ENCODE measurements at places on chromosomes 11 and 22. TPM values are rescaled to one million over a fixed set of nuclear protein-coding genes. Genes with fewer than 3 reads are reported as not detected.

DNA sequence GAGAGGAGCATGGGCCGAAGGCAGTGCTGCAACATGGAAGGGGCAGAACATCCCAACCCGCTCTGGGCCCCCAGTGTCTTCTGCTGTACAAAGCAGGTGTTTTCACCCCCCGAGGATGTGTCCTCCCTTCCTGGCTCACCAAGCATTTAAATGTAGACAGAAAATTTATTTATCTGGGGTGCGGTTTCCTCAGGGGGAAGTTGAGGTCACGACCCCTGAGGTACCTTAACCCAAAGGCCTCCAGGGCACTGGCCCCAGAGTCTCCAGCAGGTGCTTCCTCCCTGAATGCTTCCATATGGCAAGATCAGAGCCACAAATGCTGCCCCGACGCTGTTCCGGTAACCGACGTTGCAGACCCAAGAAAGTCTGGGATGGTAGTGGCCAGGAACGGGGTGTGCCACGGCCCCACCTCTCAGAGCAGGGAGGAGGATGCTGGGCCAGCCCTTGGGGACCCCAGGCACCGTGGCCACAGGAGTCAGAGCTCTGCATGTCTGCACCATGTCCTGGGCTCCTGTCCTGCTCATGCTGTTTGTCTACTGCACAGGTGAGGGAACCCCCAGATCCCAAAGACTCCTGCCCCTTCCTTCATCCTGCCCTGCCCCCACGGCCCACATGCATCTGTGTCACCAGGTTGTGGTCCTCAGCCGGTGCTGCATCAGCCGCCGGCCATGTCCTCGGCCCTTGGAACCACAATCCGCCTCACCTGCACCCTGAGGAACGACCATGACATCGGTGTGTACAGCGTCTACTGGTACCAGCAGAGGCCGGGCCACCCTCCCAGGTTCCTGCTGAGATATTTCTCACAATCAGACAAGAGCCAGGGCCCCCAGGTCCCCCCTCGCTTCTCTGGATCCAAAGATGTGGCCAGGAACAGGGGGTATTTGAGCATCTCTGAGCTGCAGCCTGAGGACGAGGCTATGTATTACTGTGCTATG is at the start of gene VPREB1:
VPREB1 (plus strand) TSS at position 471 of the 935 bp plus-strand sequence; CDS start at position 499, 28 bp downstream.
- H3K4me3 ChIP-seq = no peak within 1 kb of the TSS
- no peaks in the 10 kb centered on the region for H3K4me1 ChIP-seq
- peaks cover 93% of the 10 kb centered on the region for H3K27me3 ChIP-seq
- DNase-seq = no peak
- H3K36me3 ChIP-seq = no peaks in the 10 kb centered on the region
- no peak within 1 kb of the TSS for H3K27ac ChIP-seq

GRCh38 chr22:44353041-44353440 is 40.3 kb upstream of the SHISAL1 start:
- H3K27me3 ChIP-seq = peaks cover 4% of the 10 kb centered on the region
- H3K4me1 ChIP-seq = peaks cover 2% of the 10 kb centered on the region
- H3K36me3 ChIP-seq = no peaks in the 10 kb centered on the region

GRCh38 chr11:7167976-7168740 is 79.4 kb downstream of the RBMXL2 start:
- no peak overlapping the region for H3K27ac ChIP-seq
- H3K36me3 ChIP-seq = no peaks in the 10 kb centered on the region
- no peak for DNase-seq
- no peaks in the 10 kb centered on the region for H3K4me1 ChIP-seq
- no peaks in the 10 kb centered on the region for H3K27me3 ChIP-seq
- H3K4me3 ChIP-seq = no peak overlapping the region

DNA sequence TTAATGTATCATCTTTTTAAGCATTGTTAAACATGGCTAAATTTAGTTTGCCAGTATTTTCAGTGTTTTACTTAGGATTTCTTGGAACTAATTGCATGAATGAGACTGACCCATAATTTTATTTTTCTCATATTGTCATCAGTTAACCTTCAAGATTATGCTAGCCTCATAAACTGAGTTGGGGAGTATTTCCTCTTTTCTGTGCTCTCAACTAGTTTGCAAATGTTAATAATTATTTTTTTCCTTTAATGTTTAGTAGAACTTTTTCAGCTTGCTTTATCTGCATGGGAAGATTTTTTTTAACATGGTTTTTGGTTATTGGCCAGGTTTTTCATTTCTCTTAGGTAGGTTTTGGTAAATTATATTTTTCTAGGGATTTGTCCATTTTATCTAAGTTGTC is 235.4 kb upstream of the SESN3 start:
- no peaks in the 10 kb centered on the region for H3K36me3 ChIP-seq
- H3K4me3 ChIP-seq = no peak overlapping the region
- H3K27ac ChIP-seq = no peak overlapping the region
- no peak for DNase-seq
- no peaks in the 10 kb centered on the region for H3K4me1 ChIP-seq
- no peaks in the 10 kb centered on the region for H3K27me3 ChIP-seq

The RASSF10 gene
- total RNA-seq = 6.0 TPM

DNA sequence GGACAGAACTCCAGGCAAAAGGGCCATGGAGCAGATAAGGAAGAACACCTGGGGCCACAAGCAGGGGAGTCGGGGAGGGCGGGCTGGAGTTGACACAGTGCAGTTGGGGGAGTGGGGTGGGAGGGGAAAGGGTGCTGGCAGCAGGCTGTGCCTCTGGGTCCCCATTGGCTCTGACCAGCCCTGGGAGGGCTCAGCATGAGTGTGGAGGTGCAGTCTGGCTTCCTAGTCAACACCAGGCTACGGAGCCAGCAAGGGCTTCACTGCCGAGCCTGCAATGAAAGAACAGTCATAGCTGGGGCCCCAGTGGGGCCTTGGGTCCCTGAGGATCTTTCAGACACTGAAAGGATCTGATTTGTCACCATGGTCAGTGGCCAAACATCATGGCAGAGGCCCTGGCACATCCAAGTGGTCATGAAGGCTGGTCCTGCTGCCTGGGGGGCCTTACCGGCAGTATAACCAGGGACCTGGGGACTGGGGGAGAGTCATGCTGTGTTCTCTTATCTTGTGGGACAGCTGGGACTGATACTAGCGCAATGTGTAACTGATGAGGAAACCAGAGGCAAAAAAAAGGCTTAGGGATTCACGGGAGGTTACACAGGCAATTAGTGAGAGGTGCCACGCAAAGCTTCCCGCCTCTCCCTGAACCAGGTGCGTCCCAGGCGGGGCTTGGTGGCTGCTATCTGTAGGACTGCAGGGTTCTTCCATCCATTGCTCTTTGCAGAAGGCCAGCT is 11.6 kb downstream of the SLC37A2 start:
- peaks cover 5% of the 10 kb centered on the region for H3K4me1 ChIP-seq
- no peaks in the 10 kb centered on the region for H3K36me3 ChIP-seq

GRCh38 chr11:79547256-79547655 is 106.4 kb upstream of the TENM4 start:
- H3K4me3 ChIP-seq = no peak overlapping the region
- no peaks in the 10 kb centered on the region for H3K27me3 ChIP-seq
- no peak for DNase-seq
- H3K27ac ChIP-seq = no peak overlapping the region
- no peaks in the 10 kb centered on the region for H3K36me3 ChIP-seq

- H3K27me3 ChIP-seq = no peaks in the 10 kb centered on the region
- H3K4me1 ChIP-seq = no peaks in the 10 kb centered on the region
- no peak overlapping the region for H3K27ac ChIP-seq
- no peak for DNase-seq
- peaks cover 9% of the 10 kb centered on the region for H3K36me3 ChIP-seq
These were observed 41.0 kb downstream of the CEP57 start for GRCh38 chr11:95831198-95831883.

DNA sequence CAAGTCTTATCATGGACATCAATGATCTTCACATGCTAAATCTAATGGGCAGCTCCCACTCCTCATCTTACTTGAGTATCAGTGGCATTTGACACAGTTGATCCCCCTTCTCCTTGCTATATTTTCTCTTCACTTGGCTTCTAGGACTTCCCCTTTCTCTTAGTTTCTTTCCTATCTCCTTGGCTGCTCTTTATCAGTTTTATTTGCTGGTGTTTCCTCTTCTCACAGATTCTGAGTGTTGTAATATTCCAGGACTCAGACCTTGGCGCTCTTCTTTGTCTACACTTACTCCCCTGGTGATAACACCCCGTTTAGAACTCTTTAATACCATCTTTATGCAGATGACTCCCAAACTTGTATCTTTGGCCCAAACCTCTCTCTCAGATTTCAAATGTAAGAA is 33.9 kb upstream of the RASSF10 start:
- no peak overlapping the region for H3K27ac ChIP-seq
- H3K27me3 ChIP-seq = no peaks in the 10 kb centered on the region
- no peak for DNase-seq
- no peak overlapping the region for H3K4me3 ChIP-seq
- no peaks in the 10 kb centered on the region for H3K4me1 ChIP-seq

The TMEM9B gene
- total RNA-seq = 14.3 TPM
